ENCODE measurements at places on chromosomes 12 and 14.

GRCh38 chr14:41609704-41610183, 3.1 kb downstream of the LRFN5 start:
- no peak for DNase-seq

DNA sequence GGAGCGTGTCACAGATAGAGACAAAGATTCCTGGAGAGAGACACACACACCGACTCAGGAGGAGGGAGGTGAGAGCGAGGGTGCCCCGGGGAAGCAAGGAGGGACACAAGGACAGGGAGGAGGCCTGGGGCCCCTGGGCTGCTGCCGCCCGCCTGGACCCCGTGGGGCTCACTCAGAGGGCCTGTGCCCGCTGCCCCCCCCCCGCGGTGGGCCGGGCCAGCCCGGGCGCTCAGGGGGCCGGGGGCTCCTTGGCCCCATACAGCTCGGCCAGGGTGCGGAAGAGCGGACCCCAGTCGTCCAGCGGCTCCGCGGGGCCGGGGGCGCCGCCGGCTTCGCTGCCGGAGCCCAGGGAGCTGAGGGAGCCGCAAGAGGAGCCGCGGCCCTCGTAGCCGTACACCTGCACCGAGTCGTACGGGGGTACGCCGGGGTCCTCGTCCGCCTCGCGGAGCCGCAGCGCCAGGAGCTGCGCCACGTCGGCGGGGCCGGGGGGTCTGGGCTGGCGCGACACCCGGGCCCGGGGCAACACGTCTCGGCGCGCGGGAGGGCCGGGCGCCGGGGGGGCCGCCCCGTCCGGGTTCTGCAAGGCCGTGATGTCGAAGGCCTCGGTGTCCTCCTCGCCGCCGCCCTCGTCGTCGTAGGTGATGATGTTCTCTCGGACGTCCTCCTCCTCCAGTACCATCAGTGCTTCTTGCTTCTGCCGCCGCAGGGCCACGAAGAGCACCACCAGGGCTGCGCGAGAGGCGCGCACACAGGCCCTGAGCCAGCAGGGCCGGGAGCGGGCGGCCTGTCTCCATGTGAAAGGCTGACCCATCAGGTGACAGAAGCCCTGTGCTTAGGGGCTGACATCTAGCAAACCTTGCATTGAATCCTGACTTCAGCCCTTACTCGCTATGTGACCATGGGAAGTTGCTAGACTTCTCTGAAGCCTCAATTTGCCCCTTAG, 6.0 kb downstream of the PSMB11 start:
- no peak for DNase-seq

DNA sequence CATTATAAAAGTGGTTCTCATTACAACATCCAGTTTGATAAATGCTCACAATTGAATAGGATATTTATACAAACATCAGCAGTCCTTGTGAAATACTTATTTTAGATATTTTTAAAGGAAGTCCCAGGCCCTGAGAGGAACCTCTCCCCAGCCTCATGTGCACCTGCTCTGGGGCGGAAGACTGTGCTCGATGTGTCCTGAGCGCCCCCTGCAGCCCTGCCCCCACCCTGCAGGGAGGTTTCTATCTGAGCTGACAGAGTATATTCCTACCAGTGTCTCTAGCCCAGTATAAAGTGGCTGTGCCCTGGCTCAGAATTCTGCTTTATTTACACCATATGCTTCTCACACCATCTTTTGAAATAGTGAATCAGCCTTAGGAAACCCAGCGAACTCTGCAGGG, 1349.1 kb downstream of the TMEM121 start:
- peak; percentile 11 for DNase-seq

GRCh38 chr14:101557811-101558738, 3.2 kb upstream of the DIO3 start:
- no peak for DNase-seq

- DNase-seq, result no peak
Observed at GRCh38 chr12:77325511-77326236, 260.3 kb upstream of the E2F7 start.

DNA sequence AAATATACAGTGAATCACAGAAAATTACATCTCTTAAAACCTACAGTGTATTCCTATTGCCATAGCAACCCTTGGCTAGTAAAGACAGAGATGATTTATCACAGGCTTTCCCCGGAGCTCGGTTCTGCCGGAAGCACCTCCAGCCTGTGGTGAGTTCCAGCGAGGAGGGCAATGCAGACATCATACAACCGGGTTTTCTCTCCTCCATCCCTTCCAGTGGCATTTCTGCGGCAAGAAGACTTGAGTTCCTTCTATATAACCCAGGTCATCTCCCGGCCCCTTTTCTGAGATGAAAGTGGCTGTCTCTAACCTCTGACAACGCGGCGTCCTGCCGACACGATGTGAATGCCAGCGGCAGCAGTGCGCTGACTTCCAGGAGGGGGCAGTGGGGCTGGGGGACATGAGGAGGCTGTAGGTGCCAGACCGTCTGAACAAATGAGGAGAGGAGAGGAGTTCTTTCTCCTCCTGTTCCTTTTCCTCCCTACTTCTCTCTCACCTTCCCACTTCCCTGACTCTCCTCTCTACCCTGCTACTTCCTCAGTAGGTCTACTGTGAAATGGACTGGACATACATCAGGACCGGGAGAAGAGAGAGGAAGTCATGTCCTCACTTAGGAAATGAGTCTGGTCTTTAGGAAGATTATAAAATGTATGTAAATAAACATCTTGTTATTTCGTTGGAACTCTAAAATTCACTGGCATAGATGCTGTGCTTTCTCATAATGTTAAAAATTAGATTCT, 68.6 kb upstream of the MAX start:
- peak; percentile 15 for DNase-seq
